GM23248 (cell line): ENCODE measurements at places on chromosomes 5 and 9.

DNA sequence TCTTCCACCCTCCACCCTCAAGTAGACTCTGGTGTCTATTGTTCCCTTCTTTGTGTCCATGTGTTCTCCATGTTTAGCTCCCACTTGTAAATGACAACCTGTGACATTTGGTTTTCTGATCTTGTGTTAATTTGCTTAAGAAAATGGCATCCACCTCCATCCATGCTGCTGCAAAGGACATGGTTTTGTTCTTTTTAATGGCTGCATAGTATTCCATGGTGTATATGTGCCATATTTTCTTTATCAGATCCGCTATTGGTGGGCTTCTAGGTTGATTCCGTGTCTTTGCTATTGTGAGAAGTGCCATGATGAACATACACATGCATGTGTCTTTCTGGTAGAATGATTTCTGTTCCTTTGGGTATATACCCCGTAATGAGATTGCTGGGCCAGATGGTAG, 163.4 kb upstream of the ITGA1 start:
- DNase-seq, result no peak

DNA sequence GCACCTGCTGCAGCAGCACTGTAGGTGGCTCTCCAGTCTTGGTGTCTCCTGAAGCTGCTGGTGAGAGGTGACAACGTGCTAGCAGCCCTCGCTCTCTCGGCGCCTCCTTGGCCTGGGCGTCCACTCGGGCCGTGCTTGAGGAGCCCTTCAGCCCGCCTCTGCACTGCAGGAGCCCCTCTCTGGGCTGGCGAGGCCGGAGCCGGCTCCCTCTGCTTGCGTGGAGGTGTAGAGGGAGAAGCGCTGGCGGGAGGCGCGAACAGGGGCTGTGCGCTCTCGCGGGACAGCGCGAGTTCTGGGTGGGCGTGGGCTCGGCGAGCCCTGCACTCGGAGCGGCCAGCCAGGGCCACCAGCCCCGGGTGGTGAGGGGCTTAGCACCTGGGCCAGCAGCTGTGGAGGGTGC, 62.2 kb upstream of the CNOT6 start:
- DNase-seq, result no peak

GRCh38 chr9:72904267-72905093, 48.4 kb downstream of the ALDH1A1 start:
- no peak for DNase-seq

DNA sequence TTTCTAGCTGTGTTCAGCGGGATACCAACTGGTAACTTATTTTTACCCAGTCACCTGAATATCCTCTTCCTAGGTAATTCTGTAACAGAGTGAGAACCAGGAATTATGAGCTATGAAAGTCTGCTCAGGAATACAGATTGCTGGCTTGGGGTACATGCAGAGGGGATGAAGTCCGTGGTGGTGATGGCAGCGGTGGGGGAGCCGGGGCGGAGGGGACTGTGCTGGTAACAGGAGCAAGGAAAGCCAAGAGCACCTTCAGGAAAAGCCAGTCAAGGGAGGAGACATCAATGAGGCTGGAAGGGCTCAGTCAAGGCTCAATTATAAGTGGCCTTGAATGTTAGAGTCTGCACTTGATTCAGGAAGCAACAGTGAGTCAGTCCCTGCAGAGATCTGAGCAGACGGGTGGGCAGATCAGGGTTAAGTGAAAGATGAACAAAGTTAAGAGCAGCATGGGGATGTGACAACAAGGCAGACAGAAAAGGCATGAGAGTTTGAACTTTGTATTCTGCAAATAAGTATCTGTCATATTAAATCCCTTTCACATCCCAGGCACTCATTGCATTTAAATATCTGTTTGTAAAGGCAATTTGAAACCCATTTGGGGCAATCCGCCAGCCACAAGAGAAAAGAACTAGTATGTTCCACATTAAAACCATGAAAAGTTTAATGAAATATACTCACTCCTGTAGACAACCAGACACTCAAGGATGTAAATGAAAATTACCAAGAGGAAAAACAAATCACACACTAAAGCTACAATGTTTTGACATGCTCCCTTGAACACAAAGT, 101.2 kb downstream of the TTC39B start:
- DNase-seq, result no peak

- DNase-seq, result no peak
These were observed 71.5 kb downstream of the WNK2 start for GRCh38 chr9:93255494-93255867.

- DNase-seq, result no peak
These were observed 19.6 kb downstream of the ZNF131 start for GRCh38 chr5:43140286-43140685.

DNA sequence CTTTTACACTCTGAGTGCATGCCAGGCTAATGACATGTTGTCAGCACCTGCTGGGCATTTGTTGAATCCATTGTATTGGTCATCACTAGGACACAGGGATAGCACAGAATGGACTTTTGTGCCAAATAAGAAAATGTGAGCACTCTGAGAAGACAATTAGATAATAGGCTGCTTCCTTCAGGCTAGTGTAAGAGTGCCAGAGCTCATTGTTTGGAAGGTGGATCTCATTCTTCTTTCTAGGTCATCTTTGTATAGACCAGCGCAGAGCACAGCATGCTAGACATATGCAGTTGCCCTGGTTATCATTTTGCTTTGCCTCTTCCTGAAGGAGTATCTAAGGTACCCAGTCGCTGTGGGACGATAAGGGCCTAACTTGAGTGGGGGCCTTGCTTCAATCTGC, 493.4 kb upstream of the COX7C start:
- no peak for DNase-seq

GRCh38 chr5:131664929-131665328, 29.9 kb upstream of the RAPGEF6 start:
- no peak for DNase-seq

DNA sequence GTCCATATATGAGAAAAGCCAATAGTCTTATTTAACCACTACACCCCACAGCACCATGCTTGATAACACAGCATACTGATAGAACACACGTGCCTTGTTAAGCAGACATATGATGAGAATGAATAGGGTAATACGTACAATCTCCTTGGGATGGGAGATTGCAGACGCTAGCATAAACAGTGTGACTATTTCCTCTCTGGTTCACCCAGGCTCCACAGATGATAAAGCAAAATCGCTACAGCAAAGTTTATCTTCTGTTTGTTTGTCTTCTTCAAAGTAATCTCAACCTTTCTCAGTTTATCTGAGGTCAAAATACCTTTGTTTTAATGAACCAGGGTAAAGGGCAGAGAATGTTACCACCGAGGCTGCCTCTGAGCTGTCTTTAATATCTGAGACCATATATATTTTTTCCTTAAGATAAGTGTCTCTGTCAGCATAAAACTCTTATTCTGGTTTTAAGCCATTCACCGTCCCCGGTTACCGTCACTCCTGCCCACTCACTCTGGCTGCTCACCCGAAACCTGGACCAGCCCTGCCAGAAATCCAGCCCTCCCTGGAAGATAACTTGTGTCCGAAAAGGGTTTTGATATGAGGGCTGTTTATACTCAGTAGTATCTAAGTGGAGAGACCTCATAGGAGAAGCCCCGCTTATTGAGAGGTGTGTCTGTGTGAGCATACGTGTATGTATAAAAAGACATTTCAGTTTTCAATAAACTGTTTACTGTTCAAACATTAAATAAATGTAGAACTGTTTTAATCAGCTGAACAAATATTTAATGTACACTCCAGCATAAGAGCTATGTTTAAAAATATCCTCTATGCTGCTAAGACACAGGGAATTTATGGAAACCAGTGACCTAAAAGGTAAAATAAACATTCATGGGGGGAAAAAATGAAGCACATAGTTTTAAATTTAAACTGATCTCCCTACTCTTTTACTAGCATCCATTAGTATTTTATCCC, 465.4 kb downstream of the RASEF start:
- no peak for DNase-seq
